ENCODE measurements at places on chromosomes 6 and 20.

DNA sequence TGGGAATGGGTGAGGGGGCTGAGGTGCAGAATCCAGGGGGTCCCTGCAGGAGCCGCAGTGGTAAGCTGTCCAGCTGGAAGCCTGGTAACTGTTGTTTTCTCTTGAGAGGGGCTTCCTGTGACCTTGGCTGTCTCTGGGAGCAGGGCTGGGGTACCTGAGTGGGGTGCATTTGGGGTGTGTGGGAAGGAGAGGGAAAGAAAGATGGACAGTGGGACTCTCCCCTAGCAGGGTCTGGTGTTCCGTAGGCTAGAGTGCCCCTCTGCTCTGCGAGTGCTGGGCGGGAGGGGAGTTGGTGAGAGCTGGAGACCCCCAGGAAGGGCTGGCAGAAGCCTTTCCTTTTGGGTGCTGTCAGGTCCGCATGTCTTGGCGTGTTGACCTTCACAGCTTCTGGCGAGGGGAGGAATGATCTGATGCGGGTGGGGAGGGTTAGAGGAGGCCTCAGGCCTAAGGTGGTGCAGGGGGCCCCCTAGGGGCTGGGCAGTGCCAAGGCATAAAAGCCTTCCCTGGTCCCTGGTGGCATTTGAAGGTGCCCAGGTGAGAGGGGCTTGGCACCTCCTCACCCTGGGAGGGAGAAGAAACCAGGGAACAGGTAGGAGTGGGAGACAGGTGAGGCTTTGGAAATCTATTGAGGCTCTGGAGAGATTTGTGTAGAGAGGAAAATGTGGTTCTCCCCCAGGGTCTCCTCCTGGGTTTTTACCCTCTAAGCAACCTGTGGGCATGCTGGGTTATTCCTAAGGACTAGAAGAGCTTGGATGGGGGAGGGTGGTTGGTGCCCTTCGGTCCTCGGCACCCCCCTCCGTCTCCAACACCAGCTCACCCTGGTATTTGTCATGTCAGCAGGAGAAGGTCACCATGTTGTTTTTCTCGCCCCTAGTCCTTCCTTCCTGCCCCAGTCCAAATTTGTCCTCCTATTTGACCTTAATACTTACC, 3.3 kb downstream of the VEGFA start:
- DNase-seq: no peak

DNA sequence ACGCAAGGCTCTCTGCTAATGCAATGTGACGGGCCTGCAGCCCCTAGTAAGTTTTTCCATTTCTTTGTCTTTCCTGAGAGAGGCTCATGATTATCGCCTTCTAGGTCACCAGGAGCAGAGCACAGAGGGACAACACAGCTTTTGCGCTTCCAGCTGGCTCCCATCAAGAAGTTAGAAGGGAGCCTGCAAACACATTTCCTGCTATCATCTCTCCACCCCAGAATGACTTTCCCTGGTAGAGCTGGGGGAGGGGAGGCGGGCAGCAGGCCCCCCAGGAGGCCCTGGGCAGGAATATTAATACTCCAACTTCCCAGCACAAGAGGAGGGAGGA, 35.7 kb upstream of the CCDC167 start:
- no peak for DNase-seq

DNA sequence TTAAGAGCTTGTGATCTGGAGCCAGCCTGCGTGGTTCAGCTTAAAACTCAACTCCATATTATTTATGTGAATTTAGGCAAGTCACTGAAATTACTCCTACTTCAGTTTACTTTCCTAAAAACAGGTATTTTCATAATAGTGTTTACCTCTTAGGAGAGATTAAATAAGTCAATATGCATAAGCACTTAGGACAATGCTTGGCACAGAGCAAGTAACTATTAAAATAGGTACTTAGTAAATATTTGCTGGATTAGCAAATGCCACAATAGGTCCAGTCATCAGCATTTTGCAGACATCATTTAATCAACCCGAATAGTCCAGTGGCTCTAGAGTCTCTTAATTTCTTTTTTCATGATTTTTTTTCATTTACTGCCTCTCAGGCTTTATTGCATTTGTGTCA, 78.6 kb upstream of the PTPRK start:
- no peak for DNase-seq

DNA sequence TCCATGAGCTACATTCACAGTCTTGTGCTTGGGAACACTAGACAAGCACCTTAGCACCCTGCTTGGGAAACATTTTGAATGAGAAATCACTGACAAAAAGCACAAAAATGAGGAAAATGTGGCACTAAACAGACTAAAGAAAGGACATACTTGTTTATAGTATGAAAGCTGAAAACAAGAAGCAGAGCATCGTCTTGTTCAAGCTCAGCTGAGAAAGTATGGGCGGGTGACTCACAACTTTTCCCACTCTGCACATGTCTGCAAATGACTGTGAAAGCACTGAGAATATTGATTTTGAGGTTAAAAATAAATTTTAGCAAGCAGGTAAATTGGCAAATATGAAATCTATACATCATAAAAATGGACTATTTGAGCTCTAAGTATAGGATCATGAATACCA, 725.3 kb downstream of the COL12A1 start:
- DNase-seq: no peak

GRCh38 chr6:34546551-34547321, 9.4 kb downstream of the SPDEF start:
- no peak for DNase-seq

- DNase-seq: peak; percentile 28
Measured at GRCh38 chr6:19024737-19025136, 637.6 kb downstream of the RNF144B start.

DNA sequence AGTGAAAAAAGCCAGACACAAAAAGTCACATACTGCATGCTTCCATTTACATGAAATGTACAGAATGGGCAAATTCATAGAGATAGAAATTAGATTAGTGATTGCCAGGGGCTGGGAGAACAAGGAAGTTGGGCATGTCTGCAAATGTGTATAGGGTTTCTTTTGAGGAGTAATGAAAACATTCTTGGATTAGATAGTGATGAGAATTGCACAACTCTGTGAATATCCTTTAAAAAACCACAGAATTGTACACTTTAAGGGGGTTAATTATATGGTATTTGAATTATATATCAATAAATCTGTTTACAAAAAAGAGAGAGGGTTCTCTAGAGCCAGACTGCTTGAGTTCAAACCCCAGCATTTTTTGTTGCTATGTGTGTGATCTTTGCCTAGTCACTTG, 188.1 kb downstream of the CDC5L start:
- DNase-seq: no peak

DNA sequence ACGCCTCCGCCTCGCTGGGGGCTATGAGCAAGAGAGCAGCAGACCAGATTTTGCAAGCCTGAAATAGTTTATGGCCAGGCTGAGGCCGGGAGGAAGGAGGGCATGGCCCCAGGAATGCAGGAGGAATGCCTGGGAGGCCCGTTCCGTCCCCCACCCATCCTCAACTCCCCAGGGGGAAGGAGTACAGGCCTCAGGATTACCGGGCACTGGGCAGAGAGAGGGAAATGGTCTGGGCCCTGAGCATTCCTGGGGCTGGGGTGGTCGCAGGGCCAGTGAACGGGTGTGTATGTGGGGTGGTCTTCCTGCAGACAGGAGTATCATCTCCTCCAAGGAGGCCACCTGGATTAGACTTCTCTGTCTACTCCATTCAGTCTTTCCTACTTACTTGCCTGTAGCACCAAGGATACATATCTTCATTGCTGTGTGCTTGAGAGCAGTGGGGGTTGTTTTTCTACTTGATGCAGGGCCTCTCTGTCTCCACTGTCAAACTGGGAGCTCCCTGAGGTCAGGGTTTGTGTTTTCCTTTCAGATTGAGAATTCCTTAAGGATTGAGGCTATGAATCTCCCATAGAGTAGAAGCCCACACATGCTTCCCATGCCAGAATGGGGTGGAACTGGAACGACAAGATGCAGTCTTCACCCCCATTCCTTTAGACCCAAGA, 81.3 kb downstream of the VEGFA start:
- no peak for DNase-seq

GRCh38 chr6:148525453-148525852, 182.8 kb downstream of the SASH1 start:
- DNase-seq: no peak

DNA sequence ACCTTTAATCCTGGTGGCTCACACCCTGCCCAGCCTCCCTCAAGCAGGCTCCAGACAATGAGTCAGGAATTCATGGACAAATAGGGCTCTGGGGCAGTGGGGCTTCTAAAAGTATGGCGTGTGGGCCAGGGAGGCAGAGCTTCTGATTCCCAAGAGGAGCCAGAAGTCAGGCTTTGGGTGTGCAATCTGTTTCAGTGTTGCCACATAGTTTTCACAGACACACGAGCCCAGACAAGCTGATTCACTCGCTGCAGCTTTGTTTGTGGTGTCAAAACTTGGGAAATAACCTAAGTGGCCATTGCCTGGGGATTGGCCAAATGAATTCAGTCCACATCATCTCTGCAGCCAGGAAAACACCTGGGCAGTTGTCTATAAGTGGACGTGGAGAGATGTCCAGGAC, 9.2 kb downstream of the PEDS1 start:
- DNase-seq: no peak

DNA sequence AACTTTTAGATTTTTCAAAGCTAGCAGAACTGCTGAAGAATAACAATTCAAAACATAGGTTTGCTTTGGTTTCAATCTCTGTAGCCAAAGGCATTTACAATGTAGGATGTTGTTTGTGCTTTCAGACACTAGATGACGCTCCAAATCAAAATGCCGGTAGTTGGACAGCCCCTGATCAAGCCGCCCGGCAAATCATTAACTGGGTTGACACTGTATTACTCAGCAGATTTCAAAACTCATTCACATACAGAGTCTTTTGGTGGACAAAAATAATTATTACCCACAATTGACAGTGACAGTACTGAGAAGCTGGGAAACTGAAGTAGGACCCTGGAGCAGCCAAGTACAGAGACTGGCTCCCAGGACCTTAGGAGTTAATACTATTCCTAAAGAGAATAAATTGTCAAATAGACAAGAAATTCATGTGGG, 21.3 kb upstream of the HFE start:
- no peak for DNase-seq

DNA sequence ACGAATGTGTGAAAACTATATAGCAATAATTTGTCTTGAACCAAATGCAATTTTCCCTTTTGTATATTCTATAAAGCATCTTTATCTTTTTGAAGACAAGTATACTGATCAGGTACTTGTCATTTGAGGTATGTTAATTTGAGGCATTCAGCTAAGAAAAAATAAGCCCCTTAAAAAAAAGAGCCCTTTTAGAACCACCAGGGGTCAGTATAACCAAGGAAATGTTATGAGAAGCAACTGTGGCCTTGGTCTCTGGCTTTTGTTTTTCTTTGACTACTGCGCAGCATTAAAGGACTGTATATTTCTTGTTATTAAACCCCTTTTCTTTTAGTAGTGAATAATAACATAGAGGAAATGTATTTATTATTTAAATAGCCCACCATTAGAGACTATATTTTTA, 43.1 kb downstream of the CD109 start:
- no peak for DNase-seq

DNA sequence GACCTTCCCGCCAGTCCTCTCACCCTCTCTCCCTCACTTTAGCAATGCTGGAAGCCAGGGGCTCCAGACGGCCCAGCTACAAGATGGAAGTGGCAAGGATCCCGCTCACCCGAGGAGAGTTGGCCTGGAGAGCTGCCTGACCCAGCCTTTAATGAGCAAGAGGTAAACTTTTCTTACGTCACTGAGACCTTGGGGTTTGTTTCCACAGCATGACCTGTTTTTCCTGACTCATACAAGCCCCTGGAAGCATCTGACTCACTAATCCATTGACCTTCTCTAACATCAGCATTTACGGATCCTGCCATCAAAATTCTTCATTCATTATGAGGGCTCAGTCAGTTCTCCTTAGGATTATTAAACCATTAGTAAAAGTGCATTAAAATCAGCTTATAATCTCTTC, 120.4 kb downstream of the MYLK4 start:
- peak; percentile 81 for DNase-seq

DNA sequence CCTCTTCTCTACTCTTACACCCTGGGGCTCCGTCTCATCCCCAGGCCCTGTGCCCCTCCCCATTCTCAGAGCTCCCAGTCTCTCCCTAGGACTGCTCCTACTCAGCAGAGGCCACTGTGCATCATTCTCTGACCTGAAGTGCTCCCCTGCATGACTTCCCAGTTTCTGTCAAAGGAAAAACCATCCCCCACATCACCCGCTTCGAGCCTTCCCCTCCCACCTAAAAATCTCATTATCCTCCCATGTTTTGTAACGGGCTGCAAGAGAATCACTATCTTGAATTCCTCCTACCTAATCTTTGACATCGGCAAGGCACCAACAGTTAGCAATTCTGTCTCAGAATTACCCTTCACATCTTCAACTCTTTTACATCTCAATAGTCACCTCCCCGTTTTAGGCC, 463.0 kb downstream of the PRKN start:
- DNase-seq: no peak

DNA sequence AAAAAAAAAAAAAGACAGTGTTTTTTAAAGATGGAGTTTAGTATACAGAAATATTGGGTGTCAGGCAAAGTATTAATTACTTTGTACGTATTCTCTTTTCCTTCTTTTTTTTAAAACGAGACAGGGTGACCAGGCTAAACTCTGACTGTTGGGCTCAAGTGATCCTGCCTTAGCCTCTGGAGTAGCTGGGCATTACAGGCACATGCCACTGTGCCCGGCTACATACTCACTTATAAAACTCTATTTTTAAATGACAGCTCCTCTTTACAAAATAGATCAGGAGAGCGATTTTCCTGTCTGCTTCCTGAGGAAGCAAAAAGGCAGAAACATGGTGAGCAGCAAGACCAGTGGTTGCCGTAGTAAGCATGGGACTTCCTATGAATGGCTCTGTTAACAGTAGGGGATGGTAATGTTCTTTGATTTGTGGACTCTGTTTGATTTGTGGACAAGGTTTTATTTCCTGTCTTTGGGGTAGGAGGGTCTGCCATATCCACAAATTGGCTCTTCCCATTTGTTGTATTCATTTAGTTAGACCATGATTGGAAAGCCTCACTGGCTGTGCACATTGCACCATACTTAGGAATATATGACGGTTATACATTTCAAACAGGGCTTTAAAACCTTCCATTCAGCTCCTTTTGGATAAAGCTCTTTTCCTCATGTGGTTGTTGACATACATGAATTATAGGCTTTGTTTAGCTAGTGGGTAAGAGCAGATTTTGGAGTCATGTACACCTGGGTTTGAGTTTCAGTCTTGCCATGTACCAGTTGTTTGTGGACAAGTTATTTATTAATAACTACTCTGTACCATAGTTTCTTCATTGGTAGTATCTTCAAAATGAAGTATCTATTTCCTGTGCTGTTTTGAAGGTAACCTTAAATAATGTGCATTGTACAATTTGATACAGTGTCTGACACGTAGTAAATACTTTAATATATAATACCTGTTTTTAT, 45.1 kb downstream of the PTPRA start:
- no peak for DNase-seq

GRCh38 chr6:154258064-154258757, 98.4 kb downstream of the IPCEF1 start:
- no peak for DNase-seq

- DNase-seq: no peak
Measured at GRCh38 chr20:63125581-63125837, 90.4 kb downstream of the YTHDF1 start.

GRCh38 chr6:43389730-43390295, 20.4 kb upstream of the ZNF318 start:
- no peak for DNase-seq

GRCh38 chr20:15911581-15911980, 661.7 kb downstream of the KIF16B start:
- DNase-seq: no peak
